ENCODE measurements at places on chromosomes 5 and 9.

DNA sequence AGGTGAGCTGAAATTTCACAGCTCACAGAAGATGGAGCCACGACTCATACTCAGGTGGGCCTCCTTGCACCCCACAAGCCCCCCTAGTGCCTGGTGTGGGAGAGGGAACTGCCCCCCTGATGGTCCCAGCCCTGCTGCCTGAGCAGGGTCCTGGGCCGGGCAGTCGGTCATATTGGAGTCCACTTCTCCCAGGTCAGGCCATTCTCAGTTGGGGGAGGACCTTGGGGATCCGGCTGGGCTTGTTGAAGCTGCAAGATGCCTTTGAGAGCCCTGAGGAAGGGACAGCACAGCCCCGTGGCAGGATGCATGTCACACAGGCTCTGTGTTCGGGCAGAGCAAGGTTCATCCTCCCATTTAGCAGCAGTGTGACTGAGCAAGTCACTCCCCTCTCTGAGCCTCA is 56.6 kb downstream of the ERGIC1 start:
- DNase-seq, result no peak

- no peak for DNase-seq
Measured at GRCh38 chr9:127650518-127650917, 38.4 kb downstream of the STXBP1 start.

DNA sequence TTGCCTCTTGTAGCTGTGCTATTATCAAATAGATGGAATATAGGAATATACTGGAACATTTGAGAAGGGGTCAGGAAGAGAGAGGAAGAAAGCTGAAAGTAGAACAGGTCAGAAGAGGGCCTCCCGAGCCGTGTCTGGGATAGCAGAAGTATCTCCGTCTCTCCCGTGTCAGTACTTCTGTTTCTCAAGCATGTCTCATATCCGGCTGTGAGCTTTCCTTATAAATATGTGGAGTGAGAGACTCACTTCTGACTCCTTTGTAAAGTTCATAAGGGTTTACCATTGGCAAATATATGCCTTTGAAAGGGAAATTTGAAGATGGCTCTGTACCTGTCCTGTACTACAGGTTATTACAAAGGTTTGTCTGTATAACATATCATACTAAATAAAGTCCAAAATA is 50.3 kb downstream of the MOCS2 start:
- DNase-seq, result no peak

- DNase-seq, result no peak
Measured at GRCh38 chr5:116699332-116699731, 124.7 kb upstream of the SEMA6A start.

DNA sequence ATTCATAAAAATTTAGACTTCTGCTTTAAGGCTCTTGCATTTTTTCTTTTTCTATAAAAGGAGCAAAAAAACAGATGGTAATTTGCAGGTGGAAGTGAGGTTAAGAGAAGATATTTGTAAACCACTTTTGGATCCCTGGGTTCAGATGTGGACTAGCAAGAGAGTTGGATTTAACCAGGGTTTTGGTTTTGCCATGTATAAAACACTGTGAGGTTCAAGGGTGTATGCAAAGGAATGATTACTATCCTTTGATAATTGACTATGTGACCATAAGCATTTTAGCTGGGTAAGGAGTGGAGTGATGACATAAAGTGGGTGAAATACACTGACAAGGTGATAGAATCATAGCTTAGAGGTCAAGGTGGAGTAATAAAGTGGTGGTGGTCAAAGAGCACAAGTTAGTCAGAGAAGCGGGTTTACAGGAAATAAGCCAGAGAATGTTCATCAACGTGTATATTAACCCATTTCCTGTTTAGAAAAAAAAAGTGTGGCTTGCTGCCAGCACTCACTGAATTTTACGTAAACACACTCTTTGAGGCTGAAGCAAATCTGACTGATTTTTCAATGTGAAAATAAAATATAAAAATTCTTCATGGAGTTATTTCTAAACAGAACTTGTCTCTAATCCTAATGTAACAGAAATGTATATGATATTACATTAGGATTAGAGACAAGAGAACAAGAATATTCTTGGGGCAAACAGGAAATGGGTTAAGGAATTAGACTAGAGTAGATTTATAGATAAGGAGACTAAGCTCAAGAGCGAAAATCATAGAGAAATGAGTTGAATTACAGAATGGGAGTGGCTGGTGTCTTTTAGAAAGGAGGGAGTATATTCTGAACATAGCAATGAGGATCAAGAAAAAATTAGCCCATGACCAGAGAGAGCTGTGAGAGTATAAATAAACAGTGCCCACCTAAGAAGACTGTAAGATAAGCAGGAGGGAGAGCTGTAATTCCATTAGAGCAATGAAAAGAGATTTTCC is 74.5 kb downstream of the CDKN2A start:
- DNase-seq, result no peak

DNA sequence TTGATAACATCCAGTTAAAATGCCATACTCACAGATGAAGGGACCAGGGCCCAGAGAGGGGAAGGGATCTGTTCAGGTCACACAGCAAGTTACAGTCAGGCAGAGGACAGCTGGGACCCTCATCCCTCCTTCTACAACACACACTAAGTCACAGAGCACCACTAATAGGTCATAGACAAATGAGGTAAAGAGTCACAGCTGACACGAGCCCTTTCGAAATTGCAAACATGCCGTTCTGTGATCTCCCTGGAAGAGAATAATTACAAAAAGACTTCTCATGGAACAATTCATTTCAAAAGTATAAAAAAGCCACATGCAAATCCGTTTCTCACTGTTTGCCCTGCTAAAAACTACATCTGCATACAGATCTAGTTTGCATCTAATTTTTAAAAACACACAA is 15.5 kb downstream of the IGFBPL1 start:
- no peak for DNase-seq

GRCh38 chr9:92659601-92660000 is 10.3 kb downstream of the IPPK start:
- DNase-seq, result no peak

DNA sequence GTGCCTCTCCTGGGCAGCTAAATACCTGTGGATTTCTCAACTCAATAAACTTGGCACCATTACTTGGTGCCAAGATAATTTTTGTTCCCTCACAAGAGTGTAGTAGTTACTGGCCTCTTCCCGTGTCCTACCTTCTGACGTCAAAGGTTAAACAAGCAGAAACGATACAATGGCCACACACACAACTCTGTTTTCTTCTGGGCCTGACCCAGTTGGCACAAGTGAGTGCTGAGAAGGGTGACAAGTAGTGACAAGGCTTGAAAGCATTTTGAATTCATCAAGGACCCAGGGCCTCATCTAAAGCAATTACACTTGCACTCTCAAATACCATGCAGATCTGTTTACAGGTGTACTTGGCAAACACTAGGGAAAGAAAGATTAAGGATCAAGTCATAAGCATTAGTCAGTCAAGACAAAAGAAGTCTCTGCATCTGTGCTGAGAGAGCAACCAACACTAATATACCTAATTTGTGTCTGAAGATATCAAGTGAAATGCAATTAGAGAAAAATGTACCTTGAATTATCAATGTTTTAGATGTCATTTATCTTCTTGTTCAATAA is 30.8 kb downstream of the RASEF start:
- DNase-seq, result no peak

- DNase-seq, result no peak
Measured at GRCh38 chr5:13412040-13412595, 532.4 kb downstream of the DNAH5 start.

- no peak for DNase-seq
Measured at GRCh38 chr9:136926154-136926704, 18.3 kb downstream of the FBXW5 start.

- DNase-seq, result no peak
Measured at GRCh38 chr9:112218908-112219307, 43.8 kb upstream of the SUSD1 start.

DNA sequence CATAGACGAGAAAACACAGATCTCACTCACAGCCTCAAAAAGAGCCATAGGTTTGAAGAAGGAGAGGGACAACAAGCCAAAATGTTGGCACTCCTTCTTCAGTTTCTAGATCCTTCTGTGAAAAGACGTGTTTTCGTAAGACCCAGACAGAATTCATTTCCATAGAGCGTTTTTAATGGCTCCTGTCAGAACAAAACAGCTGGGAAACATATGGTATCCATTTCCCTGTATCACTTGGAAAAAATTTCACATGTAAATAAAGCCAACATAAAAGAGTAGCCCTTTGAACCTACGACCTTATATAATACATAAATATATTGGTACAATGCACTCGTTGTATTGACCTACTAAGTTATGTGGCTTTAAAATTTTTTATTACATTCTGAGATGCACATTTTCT is 108.1 kb downstream of the SNCAIP start:
- no peak for DNase-seq

GRCh38 chr5:42889311-42889933 is 77.7 kb upstream of the SELENOP start:
- peak; percentile 52 for DNase-seq

GRCh38 chr9:27183701-27184100 is 74.7 kb downstream of the TEK start:
- no peak for DNase-seq

DNA sequence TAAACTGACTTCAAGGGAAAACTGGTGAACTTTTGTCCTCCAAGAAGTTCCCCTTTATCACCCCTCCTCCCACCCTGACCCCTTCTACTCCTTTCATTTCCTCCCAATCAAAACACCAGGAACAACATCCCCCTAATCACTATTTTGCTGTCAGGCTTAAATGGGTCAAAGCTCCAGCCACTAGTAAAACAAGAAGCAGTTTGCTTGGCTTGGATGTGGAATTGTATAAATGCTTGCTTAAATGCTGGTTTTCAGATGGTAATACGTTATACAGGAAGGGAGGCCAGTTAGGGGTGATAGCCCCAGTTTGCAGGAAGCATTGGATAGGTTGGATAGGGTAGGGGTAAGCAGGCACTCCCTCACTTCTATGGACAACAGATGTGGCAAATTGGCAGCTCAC is 473.6 kb downstream of the AGTPBP1 start:
- no peak for DNase-seq

- DNase-seq, result no peak
Measured at GRCh38 chr5:125316915-125317535, 570.6 kb upstream of the ZNF608 start.

- no peak for DNase-seq
Measured at GRCh38 chr5:10527281-10527950, 36.5 kb upstream of the ANKRD33B start.

GRCh38 chr9:532707-533106 is 308.8 kb upstream of the DMRT1 start:
- DNase-seq, result no peak

GRCh38 chr5:141704782-141705297 is 22.8 kb upstream of the ARAP3 start:
- DNase-seq, result no peak

GRCh38 chr9:12503606-12504122 is 189.5 kb upstream of the TYRP1 start:
- no peak for DNase-seq

- DNase-seq, result no peak
Measured at GRCh38 chr5:106142116-106142515, 1528.6 kb downstream of the EFNA5 start.

DNA sequence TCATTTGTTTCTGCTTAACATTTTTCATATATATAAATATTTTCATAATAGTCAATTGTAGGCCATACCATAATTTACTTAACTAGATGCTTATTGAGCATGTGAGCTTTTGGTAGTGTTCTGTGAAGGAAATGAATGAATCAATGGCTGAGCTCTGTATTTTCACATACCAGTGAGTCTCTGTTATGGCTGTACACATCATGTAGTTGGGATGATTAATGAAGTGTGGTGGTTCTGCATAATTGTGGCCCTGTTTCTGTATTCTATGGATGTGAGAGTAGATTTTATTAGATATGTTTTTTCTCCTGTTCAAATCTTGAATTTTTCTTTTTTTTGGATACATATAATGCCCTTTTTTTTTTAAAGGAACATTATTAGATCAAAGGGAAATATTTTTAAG is 56.2 kb downstream of the CTNNA1 start:
- DNase-seq, result no peak

DNA sequence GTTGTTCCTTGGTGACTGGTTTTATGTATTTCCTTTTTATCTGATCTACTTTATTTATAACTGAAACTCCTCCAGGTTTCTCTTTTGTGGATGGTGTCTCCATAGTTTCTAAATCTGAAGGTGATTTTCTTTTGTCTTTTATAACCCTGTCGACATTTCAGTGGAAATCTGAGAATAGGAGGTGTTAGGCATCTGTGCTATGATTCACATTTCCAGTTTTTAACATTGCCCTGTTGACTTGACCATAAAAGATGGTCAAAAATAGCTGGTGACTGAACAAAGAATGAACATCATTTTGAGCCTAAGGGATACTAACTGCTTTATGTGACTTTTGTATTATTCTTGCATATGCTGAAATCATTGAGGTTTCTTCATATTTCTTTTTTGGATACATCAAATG is 190.5 kb downstream of the PCSK1 start:
- DNase-seq, result no peak

GRCh38 chr9:79233542-79233941 is 338.2 kb upstream of the TLE4 start:
- no peak for DNase-seq

GRCh38 chr9:73199886-73200285 is 48.2 kb downstream of the ANXA1 start:
- DNase-seq, result no peak

- no peak for DNase-seq
Measured at GRCh38 chr9:1044643-1045042, 5.5 kb upstream of the DMRT2 start.

GRCh38 chr9:105309531-105309931 is 65.1 kb downstream of the SLC44A1 start:
- no peak for DNase-seq

DNA sequence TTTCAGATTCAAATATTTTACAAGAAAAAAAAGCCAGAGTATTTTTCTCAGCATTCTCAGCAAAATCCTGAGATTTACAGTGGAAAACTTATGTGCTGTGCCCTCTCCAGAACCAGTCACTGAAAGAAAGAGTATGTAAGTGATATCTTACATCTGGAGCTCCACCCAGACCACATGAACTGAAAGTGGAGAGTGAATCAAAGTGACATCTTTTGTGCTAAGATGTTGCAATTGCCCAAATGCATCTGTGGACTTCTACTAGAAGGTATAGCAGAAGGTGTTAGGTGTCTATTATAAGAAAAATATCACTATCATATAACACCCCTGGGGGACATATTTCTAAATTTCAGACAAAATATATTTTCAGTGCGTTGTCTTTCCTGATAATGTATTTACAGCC is 49.0 kb upstream of the RIC1 start:
- DNase-seq, result no peak

DNA sequence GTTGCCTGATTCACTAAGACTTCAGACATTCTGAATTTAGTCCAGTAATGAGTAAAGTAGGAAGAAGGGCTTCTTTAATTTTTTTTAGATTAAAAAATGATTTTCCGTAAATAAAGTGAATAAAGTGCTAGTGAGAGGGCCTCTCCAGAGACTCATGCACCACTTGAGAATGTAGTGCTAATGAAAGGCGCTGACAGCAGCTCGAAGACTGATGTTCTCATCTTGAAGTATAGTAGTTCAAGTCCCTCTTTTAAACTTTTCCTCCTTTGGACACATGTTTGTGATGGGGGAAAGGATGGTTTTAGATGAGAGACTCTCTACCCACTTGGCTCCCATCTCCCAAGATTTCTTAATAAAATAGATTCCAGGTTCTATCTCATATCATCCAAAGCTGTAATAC is 48.5 kb downstream of the G3BP1 start:
- DNase-seq, result no peak

- DNase-seq, result no peak
Measured at GRCh38 chr5:35771300-35771699, 85.4 kb upstream of the IL7R start.

All from T-helper 17 cell (primary cell).